ENCODE measurements at places on chromosomes 11 and 22. TPM values are rescaled to one million over a fixed set of nuclear protein-coding genes. Genes with fewer than 3 reads are reported as not detected.

GRCh38 chr22:34036931-34037330 is 116.7 kb upstream of the LARGE1 start:
- DNase-seq, result peak; percentile 39

- DNase-seq, result peak; percentile 75
Observed at GRCh38 chr11:93279851-93280347, 50.6 kb upstream of the DEUP1 start.

GRCh38 chr11:130369713-130370112 is 55.0 kb upstream of the ZBTB44 start:
- DNase-seq, result no peak

DNA sequence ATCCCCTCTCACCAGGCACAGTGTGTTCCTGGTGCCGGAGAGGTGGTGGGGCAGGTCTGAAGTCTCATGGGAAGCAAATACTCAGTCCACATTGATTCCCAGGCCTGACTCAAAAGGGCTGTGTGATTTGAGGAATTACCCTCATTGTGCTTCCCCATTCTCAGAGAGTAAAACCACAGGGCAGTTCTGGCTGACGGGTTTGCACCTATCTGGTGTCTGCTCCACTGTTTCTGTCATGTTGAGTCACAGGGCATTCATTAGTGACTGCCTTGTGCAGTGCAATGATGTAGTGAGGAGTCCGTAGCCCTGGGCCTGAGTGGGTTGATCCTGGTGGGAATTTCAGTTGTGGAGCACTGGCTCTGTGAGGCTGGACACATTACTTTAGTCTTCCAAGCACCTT is 85.2 kb upstream of the ARHGAP20 start:
- no peak for DNase-seq

- DNase-seq, result no peak
Observed at GRCh38 chr11:126072141-126072741, 9.6 kb upstream of the CDON start.

DNA sequence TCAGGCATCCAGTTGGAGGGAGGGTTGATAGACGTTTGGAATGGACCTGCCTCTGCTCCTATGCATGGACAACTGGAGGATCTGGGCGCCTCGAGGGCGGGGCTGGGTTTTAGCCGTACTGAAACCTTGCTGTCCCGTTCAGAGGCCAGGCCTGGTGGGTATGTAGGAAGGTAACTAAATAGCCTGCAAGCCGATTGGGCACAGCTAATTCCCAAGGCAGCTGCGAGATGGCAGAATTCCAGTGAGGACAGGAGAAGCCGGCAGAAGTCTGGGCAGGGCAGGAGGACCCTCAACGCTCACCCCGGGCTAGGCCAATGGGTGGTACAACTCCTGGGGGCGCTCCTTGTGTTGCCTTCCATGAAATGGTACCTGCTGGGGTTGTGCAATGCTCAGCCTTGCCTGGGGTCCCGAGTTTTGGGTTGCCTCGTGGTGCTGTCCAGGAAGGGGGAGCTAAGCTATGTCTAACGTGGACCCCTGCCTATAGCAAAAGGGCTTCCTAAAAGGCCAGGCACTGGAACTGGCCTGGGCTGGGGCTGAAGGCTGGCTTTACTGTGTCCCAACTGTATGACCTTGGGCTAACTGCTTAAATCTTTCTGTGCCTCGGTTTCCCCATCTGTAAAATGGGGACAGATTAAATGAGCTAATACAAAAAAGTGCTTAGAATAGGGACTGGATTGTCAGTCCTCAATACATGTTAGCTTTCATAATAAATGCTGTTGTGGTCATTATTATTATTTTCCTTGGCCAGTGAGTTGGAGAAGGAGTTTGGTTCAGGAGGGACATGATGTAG is 30.1 kb upstream of the CD82 start:
- no peak for DNase-seq

DNA sequence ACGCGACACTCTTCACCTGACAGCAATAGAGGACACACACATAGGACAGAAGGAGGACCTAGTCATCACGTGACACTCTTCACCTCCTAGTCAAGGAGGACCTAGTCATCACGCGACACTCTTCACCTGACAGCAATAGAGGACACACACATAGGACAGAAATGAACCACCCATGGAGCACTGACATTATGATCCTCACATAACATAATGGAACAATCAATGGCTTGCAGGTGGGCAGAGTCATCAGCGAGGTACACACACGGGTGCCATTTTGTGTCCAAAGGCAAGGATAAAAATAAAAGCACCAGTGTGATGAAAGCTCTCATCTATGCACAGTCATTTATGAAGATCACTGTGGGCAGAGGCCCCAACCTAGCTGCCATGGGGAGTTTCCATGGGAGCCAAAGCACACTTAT is 354.7 kb downstream of the LARGE1 start:
- DNase-seq, result no peak

DNA sequence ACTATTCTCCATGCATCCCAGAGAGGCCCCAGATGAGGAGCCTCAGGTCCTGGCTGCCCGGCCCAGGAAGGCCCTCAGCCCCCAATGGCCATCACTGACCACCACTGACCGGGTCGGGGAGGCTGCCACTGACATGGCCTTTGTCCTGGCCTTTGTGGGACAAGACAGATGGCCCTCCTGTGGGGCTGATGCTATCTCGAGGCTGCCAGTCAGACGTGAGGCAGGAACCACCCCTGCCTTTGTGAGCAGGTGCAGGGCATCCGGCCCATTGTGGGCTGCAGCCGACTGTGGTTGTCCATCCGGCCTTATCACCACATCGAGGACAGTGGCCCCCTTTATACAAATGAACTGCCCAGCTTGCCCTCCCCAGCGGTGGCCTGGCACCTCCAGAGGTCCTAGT is 5.5 kb downstream of the GP1BB start:
- no peak for DNase-seq

DNA sequence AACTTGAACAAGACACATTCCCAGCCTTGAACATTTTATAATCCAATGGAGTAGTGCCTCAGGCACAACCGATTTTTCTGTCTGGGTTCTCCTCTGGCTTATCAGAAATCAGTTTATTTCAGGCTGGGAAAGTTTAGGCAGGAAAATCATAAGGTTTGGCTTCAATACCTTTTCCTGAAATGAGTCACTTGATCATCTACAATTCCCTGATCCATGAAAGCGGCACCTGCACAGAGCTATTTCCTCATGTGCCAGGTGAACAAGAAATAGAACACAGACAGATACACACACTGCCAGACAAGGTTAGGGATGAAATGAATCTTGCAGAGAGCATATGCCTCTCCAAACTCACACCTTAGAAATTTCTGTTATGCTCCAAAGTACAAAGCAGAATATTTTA is 106.7 kb upstream of the OR9G4 start:
- DNase-seq, result no peak

GRCh38 chr11:8070417-8071115 is 10.4 kb upstream of the TUB start:
- DNase-seq, result no peak

DNA sequence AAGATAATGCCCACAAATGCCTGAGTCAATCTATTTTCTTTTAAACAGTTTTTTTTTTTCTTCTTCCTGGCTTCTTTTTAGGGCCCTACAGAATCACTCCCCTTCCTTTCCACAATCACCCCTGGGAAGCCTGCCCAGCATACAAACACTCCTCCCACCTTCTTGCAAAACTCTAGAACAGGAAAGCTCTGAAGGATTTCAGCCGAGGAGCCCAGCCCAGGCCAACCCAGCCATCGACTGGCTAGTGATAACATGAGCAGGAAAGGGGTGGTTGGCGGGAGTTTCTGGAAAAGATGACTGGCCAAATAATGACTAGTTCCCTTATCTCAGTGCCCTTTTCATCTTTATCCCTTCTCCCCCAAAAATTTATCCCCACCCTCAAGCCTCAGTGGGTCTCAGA is 68.2 kb downstream of the USP35 start:
- no peak for DNase-seq

DNA sequence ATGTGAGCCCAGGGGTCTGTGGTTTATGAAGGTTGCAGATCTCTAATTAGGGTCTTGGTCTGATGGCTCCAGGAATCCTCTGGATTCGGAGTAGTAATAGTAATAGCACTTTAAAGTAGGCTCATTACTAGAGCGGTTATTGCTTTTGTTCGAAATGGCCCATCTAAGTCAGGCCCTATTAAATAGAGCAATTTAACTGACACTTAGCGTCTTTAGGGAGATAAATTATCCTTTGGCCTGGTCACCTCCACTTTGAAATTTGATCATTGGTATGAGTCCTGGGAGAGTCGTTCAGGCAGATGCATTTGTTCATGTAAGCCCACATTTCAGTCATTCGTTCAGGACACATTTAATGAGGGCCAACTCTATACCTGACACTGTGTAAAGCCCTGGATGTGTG is 54.8 kb downstream of the LDLRAD3 start:
- DNase-seq, result peak; percentile 68

DNA sequence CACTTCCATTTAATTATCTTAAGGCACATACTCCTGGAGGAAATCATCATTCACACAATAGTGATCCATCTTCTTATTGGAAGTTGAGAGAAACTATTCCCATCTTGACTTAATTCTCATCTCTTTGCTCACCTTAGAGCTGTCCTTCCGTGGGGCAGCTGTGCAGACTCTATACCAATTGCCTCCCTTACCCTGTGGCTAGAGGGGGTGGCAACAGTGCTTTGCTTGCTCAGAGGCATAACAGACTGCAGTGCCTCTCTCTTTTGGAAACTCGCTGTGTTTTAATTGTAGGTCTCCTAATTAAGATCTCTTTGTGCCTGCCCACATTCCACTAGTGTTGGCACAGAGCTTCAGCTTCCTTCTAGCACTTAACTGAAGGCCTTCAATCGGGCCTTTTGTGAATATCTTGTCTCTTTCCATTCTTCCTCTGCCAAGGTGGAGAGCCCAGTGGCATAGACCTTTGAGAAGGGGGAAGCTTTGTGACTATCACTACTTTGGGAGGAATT is 5.5 kb downstream of the KMT2A start:
- no peak for DNase-seq

DNA sequence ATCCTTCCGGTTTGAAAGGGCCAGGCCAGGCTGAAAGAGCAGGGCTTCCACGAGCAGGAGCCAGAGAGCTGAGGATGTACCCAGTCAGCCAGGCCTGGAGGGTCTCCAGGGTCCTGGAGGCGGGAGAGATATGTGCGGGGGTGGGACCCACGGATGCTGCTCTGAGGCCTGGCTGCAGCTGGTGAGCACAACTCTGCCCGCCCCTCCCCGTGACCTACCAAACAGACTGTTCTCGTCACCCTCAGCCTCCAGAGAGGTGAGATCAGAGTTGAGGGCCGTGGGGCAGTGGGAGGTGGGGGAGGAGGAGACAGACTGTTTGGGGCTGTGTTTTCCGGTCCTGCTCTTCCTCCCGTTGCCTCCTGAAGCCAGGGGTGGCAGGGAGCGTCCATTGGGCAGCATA is 42.2 kb downstream of the TRIOBP start:
- peak; percentile 71 for DNase-seq

- no peak for DNase-seq
Observed at GRCh38 chr22:45208696-45208992, 32.0 kb downstream of the KIAA0930 start.

GRCh38 chr11:71102251-71102995 is 150.0 kb downstream of the SHANK2 start:
- DNase-seq, result no peak

GRCh38 chr11:48087974-48088681 is 107.8 kb downstream of the PTPRJ start:
- no peak for DNase-seq

DNA sequence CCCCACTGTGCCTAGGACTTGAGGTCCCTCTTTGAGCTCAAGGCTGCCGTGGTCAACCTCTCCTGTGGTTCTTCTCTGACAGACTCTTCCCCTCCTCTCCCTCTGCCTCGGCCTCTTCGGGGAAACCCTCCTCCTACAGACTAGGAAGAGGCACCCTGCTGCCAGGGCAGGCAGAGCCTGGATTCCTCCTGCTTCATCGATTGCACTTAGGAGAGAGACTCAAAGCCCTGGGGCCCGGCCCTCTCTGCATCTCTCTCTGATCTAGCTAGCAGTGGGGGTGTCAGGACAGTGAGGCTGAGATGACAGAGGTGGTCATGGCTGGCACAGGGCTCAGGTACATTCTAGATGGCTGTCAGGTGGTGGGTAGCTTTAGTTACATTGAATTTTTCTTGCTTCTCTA is 63.6 kb upstream of the EMID1 start:
- DNase-seq, result no peak

GRCh38 chr11:35823742-35824298 is 120.0 kb upstream of the LDLRAD3 start:
- no peak for DNase-seq

GRCh38 chr22:38419121-38419857 is 35.7 kb downstream of the KCNJ4 start:
- no peak for DNase-seq

- DNase-seq, result peak; percentile 29
Observed at GRCh38 chr11:36278531-36279282, 10.5 kb downstream of the COMMD9 start.

DNA sequence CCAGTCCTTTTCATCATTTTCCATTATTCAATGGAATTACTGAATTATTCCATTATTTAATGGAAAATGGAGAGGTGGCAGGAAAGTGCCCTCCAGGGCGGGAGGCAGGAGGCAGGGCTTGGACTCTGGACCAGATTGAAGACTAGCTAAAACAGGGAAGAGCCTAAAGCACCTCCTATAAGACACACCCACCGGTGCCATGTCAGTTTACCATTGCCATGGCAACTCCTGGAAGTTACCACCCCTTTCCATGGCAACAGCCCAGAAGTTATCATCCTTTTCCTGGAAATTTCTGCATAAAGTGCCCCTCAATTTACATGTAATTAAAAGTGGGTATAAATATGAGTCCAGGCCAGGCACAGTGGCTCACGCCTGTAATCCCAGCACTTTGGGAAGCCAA is 443.7 kb downstream of the TBC1D22A start:
- DNase-seq, result no peak

DNA sequence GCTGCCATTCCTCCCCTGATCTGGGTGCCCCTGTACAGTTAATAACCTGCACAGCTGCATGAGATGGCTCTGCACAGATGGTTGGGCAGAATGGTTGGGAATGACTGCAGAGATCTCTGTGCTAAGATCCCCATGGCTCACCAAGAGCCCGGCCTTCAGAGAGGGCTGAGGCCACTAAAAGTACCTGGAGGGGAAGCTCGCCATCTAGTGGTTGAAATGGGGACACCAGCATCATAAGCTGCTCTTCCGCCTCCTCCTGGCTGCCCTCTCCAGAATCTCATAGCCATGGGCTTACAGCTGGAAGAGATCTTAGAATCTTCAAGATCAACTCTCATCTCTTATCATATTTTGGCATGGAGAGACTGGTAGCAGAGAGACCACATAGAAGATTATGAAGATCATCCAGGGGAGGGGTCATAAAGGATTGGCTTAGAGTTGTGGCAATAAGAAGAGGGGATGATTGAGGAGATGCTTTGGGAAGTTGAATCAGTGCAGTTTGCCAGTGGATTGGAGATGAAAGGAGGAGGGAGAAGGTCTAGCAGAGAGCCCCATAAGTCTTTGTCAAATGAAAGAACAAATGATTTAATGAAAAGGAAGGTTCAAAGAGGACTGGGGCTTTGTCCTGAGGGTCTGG is 22.0 kb upstream of the TLCD5 start:
- DNase-seq, result no peak

- DNase-seq, result peak; percentile 85
Observed at GRCh38 chr22:34414467-34415440, 494.5 kb upstream of the LARGE1 start.

The MMP13 gene
- polyA plus RNA-seq, result not detected

The SMIM38 gene
- 0.60 TPM for polyA plus RNA-seq

The PRMT3 gene
- 17.9 TPM for polyA plus RNA-seq

The TEX12 gene
- 0.28 TPM for polyA plus RNA-seq

The KBTBD4 gene
- 25.9 TPM for polyA plus RNA-seq

The FXYD6 gene
- 122 TPM for polyA plus RNA-seq

The FGF3 gene
- polyA plus RNA-seq, result not detected

The TREH gene
- 0.43 TPM for polyA plus RNA-seq

The CCDC188 gene
- 1.4 TPM for polyA plus RNA-seq

The TCF20 gene
- 26.6 TPM for polyA plus RNA-seq

The DAGLA gene
- 4.4 TPM for polyA plus RNA-seq

The OR8B8 gene
- polyA plus RNA-seq, result not detected

The MAPK8IP1 gene
- polyA plus RNA-seq, result 9.0 TPM

Measured in renal cortex interstitium (tissue), 15 donors.